ENCODE measurements at places on chromosomes 3 and 15. TPM values are rescaled to one million over a fixed set of nuclear protein-coding genes. Genes with fewer than 3 reads are reported as not detected.

DNA sequence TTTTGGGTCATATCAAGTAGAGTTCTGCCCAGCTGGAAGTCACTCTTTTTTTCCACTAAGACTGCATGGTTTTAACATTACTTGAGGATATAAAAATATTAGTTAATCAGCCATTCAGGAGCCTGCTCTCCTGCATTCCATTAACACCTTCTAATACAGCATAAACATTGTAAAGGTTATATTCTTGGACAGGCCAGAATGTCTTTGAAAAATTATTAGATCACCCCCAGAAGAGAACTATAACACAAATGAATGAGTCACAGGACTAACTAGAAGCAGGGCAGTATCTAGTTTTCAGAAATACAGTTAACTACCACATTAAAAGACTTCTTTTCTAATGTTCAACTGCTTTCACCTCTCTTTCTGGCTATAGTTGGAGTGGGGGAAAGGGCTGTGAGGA is 80.9 kb downstream of the THBS1 start:
- DNase-seq = no peak

DNA sequence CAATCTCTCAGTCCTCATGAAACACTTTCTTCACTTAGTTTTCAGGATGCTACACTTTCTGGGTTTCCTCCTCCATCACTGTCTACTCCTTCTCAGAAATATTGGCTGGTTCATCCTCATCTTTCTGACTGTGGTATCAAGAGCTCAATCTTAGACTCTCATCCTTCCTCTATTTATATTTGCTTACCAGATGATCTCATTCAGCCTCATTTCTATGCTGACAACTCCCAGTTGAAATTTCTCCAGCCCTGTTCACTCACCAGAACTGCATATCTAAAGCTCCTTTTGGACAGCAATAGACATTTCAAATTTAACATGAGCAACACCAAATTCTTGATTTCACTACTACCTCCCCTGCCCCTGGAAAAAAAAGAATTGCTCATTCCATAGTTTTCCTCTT is 48.0 kb upstream of the FBN1 start:
- DNase-seq = no peak

The BCHE gene
- 2.3 TPM for total RNA-seq

GRCh38 chr3:195524171-195524896 is 18.8 kb downstream of the PPP1R2 start:
- DNase-seq = no peak

GRCh38 chr15:98152156-98152555 is 191.7 kb downstream of the ARRDC4 start:
- no peak for DNase-seq

The PTX3 gene
- 0.52 TPM for total RNA-seq

The NR2E3 gene
- not detected for total RNA-seq

The RTP3 gene
- not detected for total RNA-seq

GRCh38 chr3:27556887-27557286 is 72.7 kb upstream of the SLC4A7 start:
- DNase-seq = no peak

- no peak for DNase-seq
Observed at GRCh38 chr3:129628169-129628522, 21.7 kb upstream of the PLXND1 start.

DNA sequence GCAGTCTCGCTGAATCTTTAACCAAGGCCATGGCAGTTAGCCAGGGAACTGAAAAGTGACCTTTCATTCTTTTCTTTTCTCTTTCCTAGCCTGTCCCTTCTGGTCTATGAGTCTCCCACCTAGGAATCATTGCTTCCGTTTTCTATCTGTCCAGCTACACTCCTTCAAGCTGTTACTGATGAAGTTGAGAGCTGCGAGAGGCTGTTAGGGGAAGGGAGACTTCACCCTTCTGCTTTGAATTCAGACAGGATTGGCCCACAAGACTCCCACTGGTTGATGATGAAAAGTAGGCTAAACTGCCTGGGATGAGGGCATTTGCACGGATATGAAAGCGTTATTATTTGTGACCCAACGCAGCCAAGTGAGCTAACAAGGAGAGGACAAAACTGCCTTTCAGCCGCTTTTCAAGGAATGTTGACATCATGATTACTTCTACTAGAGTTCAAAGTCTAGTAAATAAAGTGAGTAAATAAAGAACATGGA is 30.2 kb downstream of the EIF4E3 start:
- DNase-seq = no peak

The SNX33 gene
- 11.4 TPM for total RNA-seq

The FBXL22 gene
- 29.5 TPM for total RNA-seq

GRCh38 chr15:47157827-47158226 is 559.5 kb upstream of the SEMA6D start:
- no peak for DNase-seq

DNA sequence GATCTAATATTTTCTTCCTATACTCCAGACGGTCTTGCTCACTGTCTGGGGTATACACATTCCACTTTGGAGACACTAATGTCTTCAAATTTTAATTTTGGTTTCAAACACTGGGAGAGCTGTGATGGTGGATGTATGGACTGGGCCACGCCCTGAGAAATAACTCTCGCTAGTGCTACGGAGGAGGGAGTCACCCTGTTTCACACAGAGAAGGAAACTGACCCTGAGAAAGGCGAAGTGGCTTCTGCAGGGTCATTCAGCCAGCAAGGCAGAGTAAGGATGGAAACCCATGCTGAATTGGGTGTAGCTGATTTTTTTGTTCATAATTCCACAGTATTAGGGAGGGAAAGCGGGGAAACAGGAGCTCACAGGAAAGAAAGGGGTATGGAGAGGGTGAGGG is 8.6 kb upstream of the SKIC8 start:
- no peak for DNase-seq

- no peak for DNase-seq
Observed at GRCh38 chr3:117286488-117286887, 576.9 kb downstream of the TUSC7 start.

DNA sequence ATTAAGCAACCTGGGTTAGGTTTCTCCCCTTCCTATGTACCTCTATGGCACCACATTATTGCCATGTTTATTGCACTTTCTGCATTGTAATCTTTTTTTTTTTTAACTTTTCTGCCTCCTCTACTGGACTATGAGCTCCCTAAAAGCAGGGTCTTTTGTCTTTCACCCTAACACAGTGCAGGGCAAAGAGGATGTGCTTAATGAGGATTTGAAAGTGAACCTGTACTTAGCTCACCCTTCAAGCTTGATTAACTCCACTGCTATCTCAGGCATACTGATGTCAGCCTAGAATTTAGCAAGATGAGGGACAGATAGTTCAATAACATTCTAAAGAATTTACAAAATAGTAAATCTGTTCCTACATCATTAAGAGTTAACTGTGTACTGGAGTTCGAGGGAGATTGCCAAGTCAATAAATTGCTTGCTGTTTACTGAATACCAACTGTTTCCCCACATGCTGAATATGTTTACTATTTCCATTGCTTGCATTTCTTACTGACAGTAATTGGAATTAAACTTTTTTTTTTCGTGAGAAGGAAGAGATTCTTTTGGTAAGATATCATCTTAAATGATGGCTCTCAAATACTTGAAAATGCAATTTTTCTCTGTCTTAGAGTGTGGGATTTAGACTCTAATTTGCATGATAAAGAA is 15.7 kb upstream of the PPARG start:
- DNase-seq = no peak

DNA sequence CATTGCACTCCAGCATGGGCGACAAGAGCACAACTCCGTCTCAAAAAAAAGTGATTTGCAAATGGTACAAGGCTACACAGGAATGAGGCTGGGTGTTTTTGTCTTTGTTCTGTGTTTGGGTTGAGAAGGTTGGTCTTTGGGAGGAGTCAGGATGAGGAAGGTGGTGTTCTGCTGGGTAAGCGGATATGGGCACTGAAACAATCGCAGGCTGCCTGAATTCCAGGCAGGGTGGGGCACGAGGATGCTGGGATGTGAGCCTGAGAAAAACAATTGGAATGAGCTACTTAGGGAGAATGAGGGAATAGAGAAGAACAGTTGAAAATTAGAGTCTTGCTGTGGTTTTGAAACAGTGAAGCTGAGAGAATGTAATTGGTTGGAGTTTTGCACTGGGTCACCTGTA is 51.6 kb downstream of the ZBTB38 start:
- DNase-seq = no peak

DNA sequence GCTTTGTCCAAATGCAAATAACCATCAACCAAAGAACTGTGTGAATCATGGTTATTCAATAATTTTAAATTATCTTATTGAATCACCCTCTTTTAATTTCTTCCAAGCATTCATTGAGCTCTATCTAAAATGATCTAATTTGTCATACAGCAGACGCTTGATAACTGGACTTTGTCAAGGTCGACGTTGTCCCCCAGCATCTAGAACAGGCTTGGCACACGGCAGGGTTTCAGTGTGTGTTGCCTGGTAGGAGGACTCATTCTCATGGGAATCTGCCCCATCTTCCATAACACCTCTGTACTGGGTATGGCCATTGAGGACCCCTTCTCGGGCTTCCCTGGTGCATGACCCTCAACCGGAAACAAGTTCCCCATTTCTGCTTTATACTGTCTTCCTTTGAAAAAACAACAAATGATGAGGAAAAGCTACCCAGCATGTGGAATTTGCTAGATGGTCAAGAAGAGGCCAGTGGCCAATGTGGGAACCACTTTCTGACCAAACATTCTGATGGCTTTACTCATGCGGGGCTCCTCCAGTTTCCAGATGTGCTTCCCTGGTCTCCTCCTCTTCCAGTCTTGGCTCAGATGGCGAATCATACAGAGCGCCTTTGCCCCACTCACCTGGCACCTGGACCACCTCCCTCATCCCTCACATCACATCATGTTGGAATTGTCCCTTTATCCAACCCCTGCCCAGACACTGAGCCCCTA is 41.7 kb upstream of the SEC22A start:
- no peak for DNase-seq

The MEGF11 gene
- not detected for total RNA-seq

- DNase-seq = no peak
Observed at GRCh38 chr15:90495067-90495466, 34.7 kb upstream of the CRTC3 start.

DNA sequence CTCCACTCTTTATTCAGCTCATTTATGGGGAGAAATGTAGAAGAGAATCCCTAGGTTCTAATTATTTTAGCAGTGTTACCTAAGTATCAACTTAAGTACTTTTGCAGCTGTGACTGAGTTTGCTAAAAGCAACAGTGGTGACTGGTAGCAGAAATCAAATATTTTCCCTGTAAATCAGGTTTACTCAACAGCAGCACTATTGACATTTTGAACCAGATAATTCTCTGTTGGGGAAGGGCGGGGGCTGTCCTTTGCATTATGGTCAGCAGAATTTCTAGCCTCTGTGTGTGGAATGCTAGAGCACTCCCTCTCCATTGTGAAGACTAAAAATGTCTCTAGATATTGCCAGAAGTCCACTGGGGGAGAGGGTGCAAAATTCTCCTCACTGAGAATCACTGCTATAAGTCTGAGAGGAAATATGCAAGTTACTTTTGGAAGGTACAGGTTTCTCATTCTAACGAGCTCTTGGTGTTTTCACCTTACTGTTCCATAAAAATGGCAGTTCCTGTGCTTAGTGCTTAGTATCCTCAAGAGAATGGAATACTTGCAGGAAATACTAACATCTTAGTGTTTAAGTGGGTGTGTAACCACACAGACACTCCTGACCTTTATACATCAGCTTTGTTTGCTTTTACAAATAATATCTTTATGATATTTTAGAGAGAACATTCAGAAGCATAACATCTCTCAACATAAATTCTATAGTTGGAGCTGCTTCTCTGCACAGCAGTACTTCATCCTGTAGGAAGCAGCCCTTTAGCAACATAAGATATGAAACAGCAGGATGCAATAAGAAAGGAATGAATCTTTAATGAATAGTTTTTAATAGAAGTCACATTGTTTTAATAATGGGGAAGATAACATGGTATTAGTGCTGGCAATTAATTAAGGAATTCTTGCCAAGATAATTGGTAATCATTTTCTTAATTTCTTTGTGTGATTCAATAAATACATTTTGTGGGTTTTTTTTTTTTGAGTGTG is 246.5 kb upstream of the GOLIM4 start:
- no peak for DNase-seq

The HIGD1A gene
- total RNA-seq = 377 TPM

The SI gene
- total RNA-seq = not detected

All from left ventricle myocardium inferior (tissue), 1 donor.